Esophagus squamous epithelium (tissue), 5 donors: ENCODE measurements at places on chromosomes 13 and 19. TPM values are rescaled to one million over a fixed set of nuclear protein-coding genes. Genes with fewer than 3 reads are reported as not detected.
A peak's percentile ranks its signal among the peaks of the same experiment; 100 is the strongest.

DNA sequence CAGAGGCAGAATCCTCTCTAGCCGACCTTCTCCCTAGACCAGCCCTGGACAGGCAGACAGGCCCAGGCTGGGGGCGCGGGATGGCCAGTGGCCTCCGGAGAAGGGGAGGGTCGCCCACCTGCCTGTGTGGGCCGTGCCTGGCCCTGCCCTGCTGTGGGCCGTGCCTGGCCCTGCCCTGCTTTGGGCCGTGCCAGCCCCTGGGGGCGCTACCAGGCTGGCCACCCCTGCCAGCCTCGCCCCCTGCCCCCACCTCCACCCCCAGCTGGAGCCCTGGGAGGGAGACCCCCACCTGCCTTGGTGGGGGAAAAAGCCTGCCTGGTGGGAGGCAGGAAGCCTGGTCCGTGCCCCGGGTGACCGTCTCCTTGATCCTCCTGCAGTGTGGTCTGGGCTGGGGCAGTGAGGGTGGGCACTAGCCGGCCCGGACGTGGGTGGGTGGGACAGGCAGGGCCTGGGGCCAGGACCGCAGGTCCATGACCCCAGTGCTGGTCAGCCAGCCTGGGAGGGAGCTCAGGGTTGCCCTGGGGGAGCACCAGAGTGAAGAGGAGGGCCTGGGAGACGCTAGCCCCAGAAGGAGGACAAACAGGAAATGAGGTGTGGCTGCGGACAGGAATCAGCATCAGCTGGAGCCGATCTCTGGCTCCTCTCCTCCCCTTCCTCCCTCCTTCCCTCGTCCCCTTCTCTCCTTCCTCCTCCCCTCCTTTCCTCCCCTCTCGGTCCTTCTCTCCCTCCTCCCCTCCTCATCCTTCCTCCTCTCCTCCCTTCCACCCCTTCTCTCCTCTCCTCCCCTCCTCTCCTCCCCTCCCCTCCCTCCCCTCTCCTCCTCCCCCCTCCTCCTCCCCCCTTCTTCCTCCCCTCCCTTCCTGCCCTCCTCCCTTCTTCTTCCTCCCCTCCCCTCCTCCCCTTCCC lies 5.1 kb upstream of the MKNK2 start:
- peak overlapping the region; percentile 99 for H3K27ac ChIP-seq
- peak overlapping the region; percentile 10 for H3K4me3 ChIP-seq
- no peaks in the 10 kb centered on the region for H3K36me3 ChIP-seq
- no peak for DNase-seq
- peaks cover 86% of the 10 kb centered on the region for H3K4me1 ChIP-seq
- H3K27me3 ChIP-seq = no peaks in the 10 kb centered on the region

DNA sequence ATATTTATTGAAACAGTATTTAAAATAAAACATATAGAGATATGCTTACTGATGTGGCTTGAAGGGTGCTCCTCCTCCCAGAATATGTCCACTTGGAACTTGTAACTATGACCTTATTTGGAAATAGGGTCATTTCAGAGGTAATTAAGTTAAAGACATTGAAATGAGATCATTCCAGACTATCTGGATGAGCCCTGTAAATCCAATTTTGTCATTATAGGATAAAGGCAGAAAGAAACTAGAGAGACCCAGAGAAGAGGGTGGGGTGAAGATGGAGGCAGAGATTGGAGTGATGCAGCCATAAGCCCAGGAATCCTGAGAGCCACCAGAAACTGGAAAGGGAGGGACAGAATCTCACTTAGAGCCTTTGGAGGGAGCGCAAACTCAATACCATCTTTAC lies 243.2 kb downstream of the OXGR1 start:
- H3K4me1 ChIP-seq = no peaks in the 10 kb centered on the region
- no peak overlapping the region for H3K4me3 ChIP-seq
- H3K27me3 ChIP-seq = no peaks in the 10 kb centered on the region
- no peak for DNase-seq

DNA sequence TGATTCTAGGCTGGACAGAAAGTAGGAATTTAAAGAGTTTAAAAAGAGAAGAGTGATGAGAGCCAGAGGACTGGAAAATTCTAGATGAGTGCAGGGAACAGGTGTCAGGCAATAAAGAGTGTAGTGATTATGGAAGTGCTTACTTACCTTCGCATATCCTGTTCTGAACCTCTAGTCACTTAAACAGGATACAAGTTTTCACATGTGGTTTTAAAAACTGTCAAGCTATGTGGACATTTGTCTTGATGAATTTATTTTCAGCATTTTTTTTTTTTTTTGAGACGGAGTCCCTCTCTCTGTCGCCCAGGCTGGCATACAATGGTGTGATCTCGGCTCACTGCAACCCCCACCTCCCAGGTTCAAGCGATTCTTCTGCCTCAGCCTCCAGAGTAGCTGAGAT lies 34.3 kb upstream of the IL17D start:
- no peak for DNase-seq
- H3K4me1 ChIP-seq = no peaks in the 10 kb centered on the region
- H3K27me3 ChIP-seq = no peaks in the 10 kb centered on the region
- no peak overlapping the region for H3K4me3 ChIP-seq

- no peak for DNase-seq
- no peaks in the 10 kb centered on the region for H3K36me3 ChIP-seq
- H3K4me1 ChIP-seq = no peaks in the 10 kb centered on the region
- H3K4me3 ChIP-seq = no peak overlapping the region
- no peak overlapping the region for H3K27ac ChIP-seq
These were observed 333.2 kb downstream of the DNAJC15 start for GRCh38 chr13:43356567-43356966.

- peaks cover 31% of the 10 kb centered on the region for H3K27me3 ChIP-seq
- H3K4me1 ChIP-seq = peaks cover 26% of the 10 kb centered on the region
- DNase-seq = no peak
- peak overlapping the region; percentile 26 for H3K4me3 ChIP-seq
These were observed 3.6 kb downstream of the LRRC25 start for GRCh38 chr19:18393836-18394235.

Gene ZNF135
- 0.83 TPM for total RNA-seq

Gene PRR36
- not detected for total RNA-seq

Gene SMIM44
- total RNA-seq = not detected

Gene ZNF586
- total RNA-seq = 8.1 TPM
